Esophagus squamous epithelium (tissue), 5 donors: ENCODE measurements at places on chromosomes 13 and 19.
A peak's percentile ranks its signal among the peaks of the same experiment; 100 is the strongest.

GRCh38 chr13:64675255-64675892, 2554.8 kb downstream of the PCDH9 start:
- DNase-seq: no peak

DNA sequence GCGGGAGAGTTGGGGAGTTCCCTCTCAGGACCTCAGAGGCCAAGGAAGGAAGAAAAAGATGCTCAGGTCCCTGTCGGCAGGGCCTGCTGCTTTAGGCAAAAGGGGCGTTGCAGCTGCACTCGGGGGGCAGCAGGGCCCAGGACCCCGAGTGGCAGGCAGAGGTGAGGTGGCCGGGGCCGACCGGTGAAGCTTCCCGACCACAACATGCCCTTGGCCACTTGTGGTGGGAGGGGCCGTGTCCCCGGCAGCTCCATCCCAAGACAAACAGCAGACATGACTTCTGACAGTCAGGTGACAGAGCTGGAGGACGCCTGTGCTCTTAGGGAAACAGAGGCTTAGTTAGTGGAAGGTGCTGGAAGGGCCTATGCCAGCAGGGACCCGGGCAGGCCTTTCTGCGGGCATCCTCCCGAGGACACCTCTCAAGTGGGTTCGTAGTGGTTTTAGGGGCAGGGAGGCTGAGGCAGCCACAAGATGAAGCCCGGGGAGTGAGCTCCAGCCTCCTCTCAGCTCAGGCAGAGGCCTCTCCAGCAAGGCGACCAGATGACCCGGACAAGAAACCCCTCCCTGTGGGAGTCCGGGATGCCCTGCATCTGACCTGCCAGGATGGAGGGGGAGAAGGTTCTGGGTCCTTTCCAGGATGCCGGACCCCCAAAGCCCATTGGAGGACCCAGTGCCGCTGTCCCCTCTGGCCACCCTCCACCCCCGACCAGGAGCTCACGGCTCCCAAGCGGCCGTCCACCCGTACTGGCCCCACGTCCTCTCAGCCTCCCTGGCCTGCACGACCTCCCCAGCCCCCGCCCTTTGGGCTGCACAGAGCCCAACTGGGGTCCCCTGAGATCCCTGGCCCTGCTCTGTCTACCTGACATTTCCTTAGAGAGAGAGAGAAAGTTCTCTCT, 24.2 kb downstream of the BTBD2 start:
- no peak for DNase-seq

GRCh38 chr13:114055766-114056165, 76.7 kb downstream of the RASA3 start:
- no peak for DNase-seq

DNA sequence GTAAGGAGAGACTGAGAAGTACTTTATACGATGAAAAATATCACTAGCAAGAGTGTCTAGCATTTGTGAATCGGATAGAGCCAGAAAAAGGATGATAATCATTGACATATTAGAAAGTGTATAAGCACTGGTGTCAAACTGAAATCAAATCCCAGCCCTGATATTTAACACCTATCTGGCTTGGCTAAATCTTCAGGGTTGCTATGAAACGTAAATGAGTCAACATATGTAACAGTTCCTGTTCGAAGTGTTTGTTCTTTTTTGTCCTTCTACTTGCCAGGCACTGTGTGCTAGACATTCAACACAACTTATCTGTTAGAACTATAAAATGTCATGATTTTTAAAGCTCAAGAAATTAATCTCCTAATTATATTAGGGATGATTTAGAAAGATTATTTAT, 40.8 kb downstream of the SERPINE3 start:
- no peak for DNase-seq

DNA sequence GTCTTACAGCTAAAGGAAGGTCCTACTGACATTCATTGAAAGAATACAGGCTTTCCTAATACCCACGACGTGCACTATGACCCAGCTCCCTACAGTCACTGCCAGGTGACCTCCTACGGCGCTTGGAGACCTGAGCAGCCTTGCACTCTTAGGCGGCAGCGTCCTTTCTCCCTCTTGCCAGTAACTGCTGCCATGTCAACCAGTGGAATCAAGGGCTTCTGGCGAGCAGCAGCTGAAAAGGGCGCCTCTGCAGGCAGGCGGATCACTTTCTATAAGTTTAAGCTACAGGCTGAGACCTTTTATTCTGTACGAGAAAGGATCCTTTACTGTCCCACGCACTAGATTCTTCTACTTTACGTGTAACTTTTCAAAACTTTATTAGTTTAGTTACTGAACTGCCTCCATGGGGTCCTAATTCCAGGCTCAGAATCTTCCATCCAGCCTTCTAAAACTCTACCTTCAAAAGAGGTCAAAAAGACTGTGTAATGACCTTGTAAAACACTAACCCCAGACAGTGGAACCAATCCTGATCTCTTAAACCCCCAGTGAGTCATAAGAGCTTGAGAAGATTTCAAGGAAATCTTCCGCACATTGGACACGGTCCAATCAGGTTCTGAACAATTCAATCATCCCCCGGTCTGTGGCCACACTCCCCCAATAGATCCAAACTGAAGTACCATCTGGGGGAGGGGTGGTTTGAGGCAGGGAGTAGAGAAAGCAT, 1.9 kb downstream of the KCTD12 start:
- no peak for DNase-seq

DNA sequence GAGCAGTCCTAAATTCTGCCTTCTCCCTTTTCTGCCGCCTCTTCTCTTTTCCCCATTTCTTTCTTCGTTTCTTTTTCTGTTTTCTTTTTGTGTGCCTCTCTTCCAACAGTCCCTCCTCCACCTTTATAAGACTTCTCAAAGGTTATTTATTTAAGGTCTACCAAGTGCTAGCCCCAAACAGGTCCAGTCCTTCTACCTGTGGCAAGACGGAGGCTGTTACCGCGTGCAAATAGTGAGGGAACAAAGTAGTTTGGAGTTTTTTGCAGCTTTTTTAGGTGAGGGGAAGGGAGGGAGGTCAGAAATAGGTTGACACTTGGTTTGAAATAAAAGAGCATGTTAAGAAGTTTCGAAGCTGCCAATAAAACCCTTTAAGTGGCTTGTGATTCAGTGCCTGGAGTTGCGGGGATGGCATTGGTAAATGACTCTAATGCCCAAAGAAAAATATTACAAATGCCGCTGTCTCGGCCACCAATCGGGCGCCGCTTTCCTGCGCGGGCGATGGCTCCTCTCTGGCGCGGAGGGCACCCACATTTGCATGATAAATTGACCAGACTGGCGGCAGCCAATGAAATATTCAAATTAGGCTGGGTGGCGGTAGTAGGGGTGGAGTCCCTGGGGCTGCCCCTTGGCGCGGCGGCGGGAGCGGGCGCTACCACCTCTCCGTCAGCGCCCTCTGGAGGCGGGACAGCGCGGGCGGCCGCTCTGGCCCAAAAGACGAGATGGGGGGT, 7.5 kb upstream of the TSHZ3 start:
- no peak for DNase-seq

GRCh38 chr13:53238261-53238660, 209.6 kb downstream of the OLFM4 start:
- DNase-seq: no peak

GRCh38 chr13:32976912-32977311, 39.3 kb upstream of the KL start:
- no peak for DNase-seq

DNA sequence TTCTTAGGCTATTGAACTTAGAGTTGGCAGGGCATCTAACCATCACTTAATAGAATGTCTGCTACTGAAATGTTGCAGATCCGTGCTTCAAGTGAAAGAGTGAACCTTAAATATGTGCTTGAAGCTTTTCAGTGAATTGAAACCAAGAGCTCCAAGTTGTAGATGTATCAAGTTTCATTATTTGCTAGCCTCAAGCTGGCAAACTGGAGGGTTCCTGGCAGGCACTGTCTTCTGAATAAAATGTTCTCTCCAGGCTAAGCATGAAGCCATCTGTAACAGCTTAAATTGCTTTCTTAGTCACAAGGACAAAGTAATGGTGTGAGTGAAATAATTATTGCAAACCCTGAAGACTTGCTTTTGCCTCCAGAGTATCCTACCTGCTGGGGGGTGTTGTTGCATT, 415.0 kb upstream of the SPRY2 start:
- no peak for DNase-seq

DNA sequence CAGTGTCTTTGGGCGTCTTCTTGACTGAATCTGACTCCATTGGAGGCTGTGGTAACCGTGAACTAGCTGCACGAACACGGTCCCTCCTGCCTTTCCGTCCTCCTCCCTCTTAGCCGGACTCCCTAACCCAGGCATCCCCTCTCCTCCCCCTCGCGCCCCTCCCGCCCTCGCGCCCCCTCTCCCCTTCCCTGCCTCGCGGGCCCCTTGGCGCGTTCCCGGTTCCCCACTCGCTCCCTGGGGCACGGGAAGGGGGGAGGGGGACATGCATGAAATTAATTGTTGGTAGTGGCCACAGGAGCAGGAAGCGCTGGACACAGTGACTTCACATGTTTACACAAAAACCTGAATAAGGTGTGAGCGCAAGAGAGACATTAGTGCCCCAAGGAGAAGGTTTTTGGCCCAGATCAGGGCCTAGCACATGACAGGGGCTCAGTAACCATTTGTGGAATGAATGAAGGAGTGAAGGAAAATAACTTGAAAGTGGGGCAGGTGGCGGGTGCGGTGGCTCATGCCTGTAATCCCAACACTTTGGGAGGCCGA, 279 bp downstream of the DMRTC2 start:
- no peak for DNase-seq

DNA sequence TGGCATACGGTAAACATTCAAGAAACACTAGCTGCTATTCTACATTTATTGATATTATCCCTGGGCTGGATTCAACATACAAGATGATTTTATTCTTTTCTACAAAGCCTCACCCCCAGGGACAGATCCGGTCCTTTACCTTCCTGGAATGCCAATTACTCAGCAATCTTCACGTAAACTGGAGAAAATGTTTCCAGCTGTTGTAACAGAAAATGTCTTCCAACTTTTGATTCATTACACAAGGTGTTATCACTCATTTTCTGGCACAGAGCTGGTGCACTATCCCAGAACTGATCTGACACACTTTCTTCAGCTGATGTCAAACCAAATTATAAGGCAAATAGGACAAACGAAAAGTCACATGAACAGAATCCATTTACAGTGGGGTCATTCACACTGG, 33.1 kb downstream of the DCLK1 start:
- no peak for DNase-seq

GRCh38 chr19:17026706-17027534, at the start of gene CPAMD8:
TSS of gene CPAMD8 (minus strand) at chr19:17026810. CDS start at chr19:17026642, 168 bp downstream.
- DNase-seq: no peak

DNA sequence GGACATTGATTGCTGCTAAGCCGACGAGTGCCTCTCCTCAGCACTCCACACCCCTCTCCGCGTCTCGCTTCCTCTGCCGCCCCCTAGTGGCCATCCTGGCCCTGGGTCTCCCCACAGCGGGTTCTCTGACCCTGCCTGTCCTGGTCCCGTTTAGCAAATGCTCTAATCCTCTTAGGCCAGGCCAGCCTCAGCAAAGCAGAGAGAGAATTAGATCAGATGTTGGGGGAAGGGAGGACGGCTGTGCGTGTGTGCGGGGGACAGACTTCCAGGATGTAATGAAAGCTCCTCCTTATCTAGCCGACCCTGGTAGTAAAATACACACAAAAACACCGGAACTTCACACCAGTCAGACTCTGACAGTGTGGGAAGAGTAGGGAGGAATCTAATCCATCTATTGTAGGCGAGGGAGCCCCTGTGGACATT, 4.5 kb downstream of the TPRX2 start:
- DNase-seq: peak; percentile 2

- no peak for DNase-seq
Measured at GRCh38 chr13:40251343-40252032, 415.0 kb downstream of the FOXO1 start.

GRCh38 chr13:85724546-85725432, 74.4 kb downstream of the SLITRK6 start:
- DNase-seq: no peak

- DNase-seq: no peak
Measured at GRCh38 chr13:98873377-98874028, 104.4 kb downstream of the DOCK9 start.

DNA sequence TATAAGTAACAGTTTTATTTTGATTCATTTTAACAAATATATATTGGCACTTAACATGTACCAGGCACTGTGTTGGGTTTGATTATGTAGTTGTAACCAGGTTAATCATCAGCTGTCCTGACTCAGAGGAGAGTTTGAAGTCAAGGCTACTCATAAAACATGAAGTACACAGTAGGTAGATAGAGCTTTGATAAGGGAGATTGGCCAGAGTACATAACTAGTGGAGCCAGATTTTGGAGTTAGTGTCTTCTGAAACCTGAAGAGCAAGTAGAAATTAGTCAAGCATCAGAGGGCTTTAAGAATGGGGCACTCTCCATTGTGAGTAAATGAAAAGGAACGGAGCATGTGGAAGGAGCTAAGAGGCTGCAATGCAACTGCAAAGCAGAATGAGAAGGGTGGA, 333.9 kb downstream of the RFC3 start:
- no peak for DNase-seq

DNA sequence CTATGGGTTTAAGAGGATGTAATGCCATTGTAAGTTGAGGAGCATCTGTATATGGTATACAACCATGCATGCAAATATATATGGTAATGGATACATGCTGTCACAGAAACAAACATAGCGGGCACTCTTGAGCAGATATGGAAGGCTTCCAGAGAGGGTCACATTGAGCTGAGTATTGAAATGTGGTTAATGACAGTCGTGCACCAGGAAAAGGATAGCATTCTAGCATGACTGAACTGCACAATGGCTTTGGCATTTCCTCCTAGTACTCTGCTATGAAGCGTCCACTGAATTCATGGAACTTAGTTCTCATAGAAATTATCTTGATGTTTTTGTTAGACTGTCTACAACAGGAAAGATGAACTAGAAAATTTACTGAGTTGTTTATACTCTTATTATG, 25.2 kb downstream of the DGKH start:
- DNase-seq: no peak
